ENCODE measurements at places on chromosomes 5 and 9. TPM values are rescaled to one million over a fixed set of nuclear protein-coding genes. Genes with fewer than 3 reads are reported as not detected.
A peak's percentile ranks its signal among the peaks of the same experiment; 100 is the strongest.

DNA sequence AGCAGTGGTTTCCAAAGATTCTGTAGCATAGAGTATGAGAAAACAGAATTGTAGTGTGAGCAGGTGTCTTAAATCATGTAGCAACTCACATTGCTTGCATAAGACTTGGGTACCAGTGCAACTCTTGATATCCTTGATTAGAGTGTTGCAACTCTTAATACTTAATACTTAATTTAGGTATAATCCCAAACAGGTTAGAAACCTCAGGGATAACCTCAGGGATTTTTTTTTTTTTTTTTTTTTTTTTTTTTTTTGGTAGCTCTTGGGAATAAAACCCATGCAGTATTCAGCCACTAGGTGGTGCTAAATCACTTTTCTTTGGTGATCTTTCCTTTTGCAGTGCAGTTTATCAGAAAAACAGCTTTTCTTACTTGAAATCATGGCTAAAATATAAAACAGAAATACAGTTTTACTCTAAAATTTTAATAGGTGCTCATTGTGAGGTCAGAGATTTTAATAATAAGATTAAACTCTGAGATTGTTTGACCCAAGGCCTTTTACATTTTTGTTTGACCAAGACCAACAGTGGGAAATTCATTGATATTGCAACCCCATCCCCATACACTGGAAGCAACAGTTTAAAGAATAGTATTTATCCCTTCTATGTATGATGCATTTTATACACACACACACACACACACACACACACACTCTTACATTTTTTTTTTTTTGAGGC is 55.3 kb downstream of the ERAP1 start:
- peak; percentile 87 for DNase-seq
- peaks cover 15% of the 10 kb centered on the region for H3K36me3 ChIP-seq
- H3K27me3 ChIP-seq: no peaks in the 10 kb centered on the region
- no peak overlapping the region for H3K4me3 ChIP-seq

DNA sequence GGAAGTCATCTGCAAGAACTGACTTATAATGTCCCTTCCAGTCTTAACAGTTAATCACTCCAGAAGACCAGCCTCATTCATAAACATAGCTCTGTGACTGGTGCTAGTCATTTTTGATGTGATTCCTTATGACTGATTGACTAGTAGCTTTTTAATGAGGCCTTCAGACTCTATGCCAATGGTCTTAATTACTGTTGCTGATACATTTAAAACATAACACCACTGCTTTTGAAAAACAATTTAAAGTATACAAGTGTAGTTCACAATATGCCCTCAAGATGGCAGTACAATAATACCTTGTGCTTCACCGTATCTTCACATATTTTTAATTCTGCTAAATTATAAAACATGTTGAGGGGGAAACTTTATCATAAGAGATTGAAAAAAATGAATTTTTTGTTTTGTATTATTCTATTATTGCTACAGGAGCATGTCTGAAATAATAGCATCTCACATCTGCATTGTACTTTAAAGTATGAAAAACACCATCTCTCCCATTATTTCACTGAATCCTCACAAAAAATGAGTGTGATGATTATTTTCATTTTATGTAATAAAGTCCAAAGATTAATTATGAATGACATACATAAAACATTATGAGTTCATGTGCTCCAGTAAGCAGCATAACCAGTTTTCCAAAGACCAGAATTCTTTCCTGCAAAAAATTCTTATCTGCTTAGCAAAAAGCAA is 55.2 kb upstream of the SHISAL2B start:
- peak; percentile 54 for DNase-seq
- H3K27me3 ChIP-seq: no peaks in the 10 kb centered on the region
- H3K36me3 ChIP-seq: no peaks in the 10 kb centered on the region
- no peaks in the 10 kb centered on the region for H3K4me1 ChIP-seq
- H3K4me3 ChIP-seq: no peak overlapping the region

DNA sequence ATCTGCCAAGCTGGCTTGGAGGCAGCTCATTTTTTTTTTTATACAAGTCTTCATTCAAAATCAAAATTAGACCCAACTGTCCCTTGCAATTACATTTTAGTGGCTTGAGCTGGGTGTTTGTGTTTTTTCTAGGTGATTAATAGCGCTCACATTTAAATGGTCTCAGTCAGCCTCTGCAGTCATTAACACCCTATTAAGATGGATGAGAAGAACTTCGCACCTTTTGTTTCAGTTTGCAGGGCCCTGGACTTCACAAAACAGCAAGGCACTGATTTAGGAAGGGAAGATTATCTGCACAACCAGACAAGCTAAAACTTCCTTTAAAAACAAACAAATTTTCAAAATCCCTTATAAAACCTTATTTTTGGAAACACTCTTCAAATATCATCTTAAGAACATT is 374.8 kb downstream of the EFNA5 start:
- no peaks in the 10 kb centered on the region for H3K27me3 ChIP-seq
- no peak overlapping the region for H3K27ac ChIP-seq
- DNase-seq: no peak
- no peaks in the 10 kb centered on the region for H3K36me3 ChIP-seq
- no peak overlapping the region for H3K4me3 ChIP-seq

- H3K4me1 ChIP-seq: peaks cover 33% of the 10 kb centered on the region
- no peak overlapping the region for H3K27ac ChIP-seq
- no peak overlapping the region for H3K4me3 ChIP-seq
- DNase-seq: no peak
These were observed 29.2 kb downstream of the PCDHGC5 start for GRCh38 chr5:141517880-141518617.

- no peak overlapping the region for H3K4me3 ChIP-seq
- H3K27me3 ChIP-seq: no peaks in the 10 kb centered on the region
- H3K36me3 ChIP-seq: no peaks in the 10 kb centered on the region
- no peak for DNase-seq
- no peaks in the 10 kb centered on the region for H3K4me1 ChIP-seq
These were observed 231.9 kb downstream of the ADAMTSL1 start for GRCh38 chr9:18705796-18706392.

DNA sequence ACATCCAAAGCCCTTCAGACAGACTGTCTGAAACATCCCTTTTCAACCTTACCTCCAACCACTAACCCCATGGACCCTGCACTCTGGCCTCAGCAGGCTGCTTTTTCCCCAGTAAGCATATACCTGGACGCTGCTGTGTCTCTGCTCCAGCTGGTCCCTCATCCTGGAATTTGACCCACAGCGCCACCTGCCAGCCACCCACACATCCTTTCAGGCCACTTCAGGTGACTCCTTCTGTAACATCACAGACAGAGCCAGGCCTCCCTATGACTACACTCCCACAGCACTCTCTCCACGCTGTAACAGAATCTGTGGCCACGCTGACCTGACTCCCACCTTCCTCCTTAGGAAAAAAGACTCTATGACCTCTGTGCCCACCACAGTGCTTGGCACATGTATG is 3.4 kb downstream of the MGAT1 start:
- 0 out of 2 replicates have a peak overlapping the region, but pooled peaks have one; percentile 1 for H3K4me3 ChIP-seq
- peak overlapping the region; percentile 70 for H3K27ac ChIP-seq
- peaks cover 37% of the 10 kb centered on the region for H3K4me1 ChIP-seq
- no peaks in the 10 kb centered on the region for H3K27me3 ChIP-seq
- DNase-seq: peak; percentile 49

DNA sequence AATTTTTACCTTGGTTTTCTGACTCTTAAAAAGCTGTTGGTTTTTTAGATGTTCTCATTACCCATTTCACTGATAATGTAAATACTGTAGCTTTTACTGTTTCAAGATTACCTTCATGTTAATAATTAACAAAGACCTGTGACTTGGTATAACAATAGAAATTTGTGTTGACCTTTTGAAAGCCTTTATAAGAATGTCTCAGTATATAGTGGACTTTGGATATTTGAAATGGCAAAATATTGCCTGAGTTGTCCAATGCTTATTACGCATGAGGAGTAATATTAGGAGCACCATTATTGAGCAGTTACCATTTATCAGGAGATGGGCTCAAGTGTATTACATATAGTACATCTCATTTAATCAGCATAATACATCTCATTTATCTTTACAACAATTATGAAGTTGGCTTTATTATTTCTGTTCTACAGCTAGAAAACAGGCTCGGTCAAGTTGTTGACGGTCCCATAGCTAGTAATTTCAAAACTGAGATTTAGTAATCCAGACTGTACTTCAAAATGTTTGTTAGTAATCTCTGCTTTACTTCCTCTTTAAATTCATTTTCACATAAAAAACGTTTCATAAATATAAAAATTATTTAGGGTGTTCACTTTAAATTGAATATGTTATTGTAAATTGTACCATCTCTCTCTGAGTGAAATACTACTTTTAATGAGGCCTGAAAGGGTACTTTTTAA is 50.7 kb upstream of the FKTN start:
- H3K4me1 ChIP-seq: no peaks in the 10 kb centered on the region
- H3K27ac ChIP-seq: no peak overlapping the region
- no peak for DNase-seq
- H3K27me3 ChIP-seq: no peaks in the 10 kb centered on the region

DNA sequence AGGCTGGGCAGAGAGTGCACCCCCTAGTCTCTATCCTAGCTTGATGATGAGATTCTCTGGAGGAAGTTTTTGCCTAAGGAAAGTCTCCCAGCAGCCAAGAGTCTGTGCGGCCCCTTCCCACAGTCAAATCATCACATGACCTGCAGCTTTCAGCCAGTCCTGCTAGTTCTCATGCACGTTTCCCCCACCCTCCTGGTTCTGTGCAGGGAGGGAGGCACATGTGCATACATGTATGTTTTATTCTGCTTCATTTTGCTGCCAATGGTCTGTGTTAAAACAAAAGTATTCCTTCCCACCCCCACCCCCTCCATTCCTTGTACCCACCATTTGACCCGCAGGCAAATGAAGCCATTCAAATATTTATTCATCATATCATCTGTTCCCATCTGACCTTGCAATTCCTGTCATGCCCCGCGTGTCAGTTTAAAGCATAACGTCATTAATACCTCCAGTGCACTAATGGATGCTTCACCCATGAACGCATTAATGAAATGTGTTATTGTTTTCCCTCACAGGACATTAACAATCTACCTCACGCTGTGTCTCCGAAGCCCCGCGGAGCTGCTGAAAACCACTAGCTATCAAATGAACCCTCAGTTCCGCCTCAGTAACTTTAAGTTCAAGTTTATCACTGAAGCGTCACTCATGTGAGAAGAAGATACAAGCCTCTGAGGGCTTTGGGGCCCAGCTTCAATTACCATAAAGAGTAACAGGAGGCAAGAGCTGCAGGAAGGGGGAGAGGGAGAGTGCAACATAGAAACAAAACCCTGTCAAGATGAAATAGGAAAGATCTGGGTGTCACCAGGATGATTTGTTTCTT is 139.6 kb downstream of the RASEF start:
- H3K27me3 ChIP-seq: no peaks in the 10 kb centered on the region
- no peak overlapping the region for H3K4me3 ChIP-seq
- H3K36me3 ChIP-seq: no peaks in the 10 kb centered on the region
- H3K27ac ChIP-seq: no peak overlapping the region
- DNase-seq: no peak

- H3K27ac ChIP-seq: no peak overlapping the region
- no peaks in the 10 kb centered on the region for H3K27me3 ChIP-seq
- no peaks in the 10 kb centered on the region for H3K36me3 ChIP-seq
These were observed 180.0 kb upstream of the RGMB start for GRCh38 chr5:98593418-98593817.

DNA sequence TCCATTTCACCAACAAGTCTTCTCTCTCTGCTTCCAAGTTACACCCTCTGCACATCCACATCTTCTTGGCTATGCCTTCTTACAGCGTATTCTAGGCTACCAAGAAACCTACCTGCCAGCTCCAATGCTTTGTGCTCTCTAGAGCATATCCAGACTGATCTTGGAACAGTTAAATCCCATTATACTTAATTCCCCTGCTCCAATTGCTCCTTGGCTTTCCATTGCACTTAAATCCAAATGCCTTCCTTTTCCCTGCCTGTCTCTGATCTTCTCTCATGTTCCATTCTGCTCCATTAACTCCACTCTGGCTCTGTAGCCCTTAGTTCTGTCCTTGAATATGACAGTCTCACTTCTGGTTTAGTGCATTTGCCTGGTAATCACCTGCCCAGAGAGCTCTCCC is 322.4 kb downstream of the LRRC70 start:
- DNase-seq: no peak
- H3K4me3 ChIP-seq: no peak overlapping the region
- no peaks in the 10 kb centered on the region for H3K27me3 ChIP-seq
- no peak overlapping the region for H3K27ac ChIP-seq
- no peaks in the 10 kb centered on the region for H3K36me3 ChIP-seq

DNA sequence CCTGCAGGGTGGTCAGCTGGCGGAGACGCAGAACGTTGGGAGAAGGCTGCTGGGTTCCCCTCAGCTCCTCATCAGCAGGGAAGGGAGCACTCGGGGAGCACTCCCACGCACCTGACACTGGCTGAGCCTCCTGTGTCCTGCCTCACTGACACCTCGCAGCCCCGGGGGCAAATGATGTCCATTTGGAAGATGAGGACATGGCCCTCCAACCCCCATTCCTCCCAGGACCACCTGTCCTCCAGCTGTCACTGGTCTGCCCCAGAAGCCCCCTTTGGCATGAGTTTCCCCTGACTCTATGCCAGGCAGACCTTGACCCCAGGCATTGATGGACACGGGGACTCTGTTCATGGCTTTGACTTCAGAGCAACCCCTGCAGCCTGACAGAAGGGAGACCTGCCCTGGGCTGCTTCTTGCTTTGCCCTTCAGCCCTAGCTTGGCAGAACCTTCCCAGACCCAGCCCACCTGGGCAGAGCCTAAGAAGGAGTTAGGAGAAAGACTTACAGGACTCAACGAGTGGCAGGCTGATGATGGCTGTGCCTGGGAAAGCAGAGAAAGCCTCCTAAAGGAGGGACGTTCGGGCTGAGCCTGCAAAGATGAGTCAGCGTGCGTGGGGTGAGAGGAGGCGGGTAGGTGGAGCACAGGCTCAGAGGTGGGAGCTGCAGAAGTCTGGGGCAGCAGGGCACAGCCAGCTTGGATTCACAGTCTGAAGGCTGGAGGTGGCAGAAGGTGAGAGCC is 90.6 kb downstream of the LMX1B start:
- no peaks in the 10 kb centered on the region for H3K27me3 ChIP-seq
- H3K4me3 ChIP-seq: peak overlapping the region; percentile 57

GRCh38 chr5:89105171-89105695 is 222.2 kb upstream of the MEF2C start:
- H3K36me3 ChIP-seq: no peaks in the 10 kb centered on the region
- no peaks in the 10 kb centered on the region for H3K4me1 ChIP-seq
- H3K4me3 ChIP-seq: no peak overlapping the region
- DNase-seq: peak; percentile 17
- H3K27ac ChIP-seq: no peak overlapping the region

GRCh38 chr9:86767373-86767772 is 179.9 kb downstream of the GAS1 start:
- no peak overlapping the region for H3K4me3 ChIP-seq
- no peak for DNase-seq
- no peaks in the 10 kb centered on the region for H3K27me3 ChIP-seq
- peaks cover 5% of the 10 kb centered on the region for H3K4me1 ChIP-seq

- DNase-seq: no peak
- H3K27ac ChIP-seq: no peak overlapping the region
- no peaks in the 10 kb centered on the region for H3K27me3 ChIP-seq
- no peak overlapping the region for H3K4me3 ChIP-seq
- H3K36me3 ChIP-seq: no peaks in the 10 kb centered on the region
These were observed 92.1 kb downstream of the CACNA1B start for GRCh38 chr9:137969685-137970084.

The KIAA0825 gene
- 0.23 TPM for total RNA-seq

The GABRA1 gene
- total RNA-seq: not detected

The SUSD3 gene
- 13.4 TPM for total RNA-seq

The SPINK6 gene
- not detected for total RNA-seq

The HAUS6 gene
- 12.3 TPM for total RNA-seq

The CYSRT1 gene
- total RNA-seq: 1.3 TPM

The TMED7 gene
- 234 TPM for total RNA-seq

The C5orf52 gene
- total RNA-seq: not detected

The CNTNAP3B gene
- 12.5 TPM for total RNA-seq

The ACTBL2 gene
- 0.12 TPM for total RNA-seq

The C9orf85 gene
- 13.4 TPM for total RNA-seq

The PCDHB11 gene
- total RNA-seq: 0.69 TPM
